Left ventricle myocardium inferior (tissue), 1 donor: ENCODE measurements at places on chromosomes 5 and 9. TPM values are rescaled to one million over a fixed set of nuclear protein-coding genes. Genes with fewer than 3 reads are reported as not detected.

The AIF1L gene
- total RNA-seq = 16.5 TPM

The GABRA1 gene
- total RNA-seq = not detected

The ALDOB gene
- total RNA-seq = 0.41 TPM

The SLC22A4 gene
- 2.0 TPM for total RNA-seq

The GPR107 gene
- total RNA-seq = 23.3 TPM

The LRRC19 gene
- not detected for total RNA-seq

The PLAC8L1 gene
- total RNA-seq = 0.49 TPM

The GFI1B gene
- total RNA-seq = 0.27 TPM

The FBP2 gene
- total RNA-seq = 0.33 TPM

The SLC34A1 gene
- total RNA-seq = not detected
